ENCODE measurements at places on chromosomes 12 and 14.

DNA sequence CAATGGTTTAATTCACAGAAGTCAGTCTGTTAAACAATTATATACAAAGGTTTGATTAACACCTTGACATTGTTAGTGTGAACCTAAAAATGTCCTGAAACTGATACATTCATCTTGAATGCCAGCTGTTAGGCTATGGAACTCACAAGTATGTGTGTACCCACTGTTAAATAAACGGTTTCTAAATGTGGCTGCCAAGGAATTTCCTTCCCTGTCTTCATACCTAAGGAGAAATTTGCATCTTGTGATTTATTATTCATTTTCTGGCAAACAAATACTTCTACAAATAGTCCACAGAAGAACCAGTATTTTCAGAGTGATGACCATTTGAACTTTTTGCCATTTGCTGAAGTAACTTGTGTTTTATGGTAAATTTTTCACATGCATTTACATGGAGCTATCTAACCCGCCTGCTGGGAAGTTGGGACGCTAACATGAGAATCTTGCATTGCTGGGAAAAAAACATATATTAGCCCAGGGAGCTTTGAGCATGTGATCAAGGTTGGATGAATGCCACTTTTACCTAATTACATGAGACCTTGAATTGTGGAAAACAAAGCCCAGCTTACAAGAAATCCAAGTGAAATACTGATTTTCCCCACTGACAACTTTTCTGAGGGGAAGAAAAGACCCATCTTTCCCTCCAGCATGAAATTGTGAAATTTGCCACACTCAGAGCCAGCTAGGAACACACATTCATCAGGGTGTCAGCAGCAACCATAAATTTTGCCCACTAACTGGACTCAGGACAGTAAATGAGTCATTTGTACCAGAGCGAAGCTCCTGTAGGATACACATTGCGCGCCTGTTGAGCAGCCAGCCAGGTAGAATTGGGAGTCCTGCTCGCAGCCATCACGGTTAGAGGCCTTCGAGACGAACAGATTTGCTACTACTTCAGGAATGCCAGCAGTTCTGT, 118.0 kb downstream of the KICS2 start:
- no peak for DNase-seq

- DNase-seq, result no peak
Observed at GRCh38 chr12:29882846-29883245, 99.1 kb upstream of the TMTC1 start.

- no peak for DNase-seq
Observed at GRCh38 chr12:104055686-104056388, 5.8 kb upstream of the GLT8D2 start.

DNA sequence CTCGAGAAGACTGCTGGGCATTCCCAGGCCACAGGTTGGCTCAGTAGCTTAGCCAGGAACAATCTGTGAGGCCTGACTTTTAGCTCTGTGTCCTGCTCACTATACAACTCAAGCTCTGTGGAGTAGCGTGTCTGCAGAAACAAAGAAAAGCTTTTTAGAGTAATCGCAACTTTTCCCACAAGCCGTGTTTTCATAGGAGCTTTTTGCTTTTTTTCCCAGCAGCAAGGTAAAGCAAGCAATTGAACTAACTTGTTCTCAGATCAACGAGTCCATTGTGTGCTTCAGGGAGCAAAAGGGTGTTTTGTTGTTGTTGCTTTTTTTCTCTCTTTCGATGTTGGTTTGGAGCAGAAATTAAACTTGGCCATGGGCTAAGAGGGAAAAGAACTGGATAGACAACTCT, 97.3 kb upstream of the BCL2L14 start:
- DNase-seq, result no peak

DNA sequence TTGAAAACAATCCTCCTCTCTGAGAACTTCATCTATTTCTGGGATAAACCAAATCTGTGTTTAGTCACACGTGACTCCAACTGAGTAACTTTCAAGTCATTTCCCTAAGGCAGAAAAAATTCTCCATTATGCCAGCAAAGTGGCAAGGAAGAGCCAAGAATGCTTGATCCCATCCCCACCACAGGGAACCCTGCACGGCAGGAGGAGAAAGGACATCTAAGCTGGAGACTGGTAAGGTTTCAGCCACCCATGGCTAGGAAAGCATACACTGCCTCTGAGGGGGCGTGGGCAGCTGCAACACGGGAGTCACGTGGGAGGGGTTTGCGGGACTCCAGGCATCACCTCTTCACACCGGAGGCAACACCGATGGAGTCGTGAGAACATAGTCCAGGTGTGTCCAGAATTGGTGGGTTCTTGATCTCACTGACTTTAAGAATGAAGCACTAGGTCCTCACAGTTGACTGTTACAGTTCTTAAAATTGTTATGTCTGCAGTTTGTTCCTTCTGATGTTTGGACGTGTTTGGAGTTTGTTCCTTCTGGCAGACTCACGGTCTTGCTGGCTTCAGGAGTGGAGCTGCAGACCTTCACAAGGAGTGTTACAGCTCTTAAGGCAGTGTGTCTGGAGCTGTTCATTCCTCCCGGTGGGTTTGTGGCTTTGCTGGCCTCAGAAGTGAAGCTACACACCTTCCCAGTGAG, 2.7 kb upstream of the SIVA1 start:
- DNase-seq, result no peak

DNA sequence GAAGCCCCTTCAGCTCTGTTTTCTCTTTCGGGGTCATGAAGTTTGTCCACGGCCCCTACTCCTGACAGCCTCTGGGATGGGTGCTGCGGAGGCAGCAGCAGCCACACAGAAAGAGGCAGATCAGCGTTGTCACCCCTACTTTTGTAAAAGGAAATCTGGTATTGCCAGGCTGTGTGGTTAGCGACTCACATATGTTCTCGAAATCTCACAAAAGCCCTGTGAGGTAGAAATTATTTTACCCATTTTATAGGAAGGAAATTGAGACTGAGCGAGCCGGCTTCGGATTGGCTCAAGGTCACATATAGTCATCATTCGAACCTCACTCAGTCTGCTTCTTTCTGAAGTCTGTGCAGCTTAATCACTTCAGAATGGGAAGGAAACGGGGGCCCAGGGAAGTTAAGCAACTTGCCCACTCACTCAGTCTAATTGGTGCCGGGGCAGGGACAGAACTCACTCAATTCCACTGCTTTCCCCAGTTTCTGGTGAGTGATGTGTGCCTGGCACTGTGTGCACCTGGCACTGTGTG, 1.1 kb upstream of the CKAP4 start:
- peak; percentile 51 for DNase-seq

DNA sequence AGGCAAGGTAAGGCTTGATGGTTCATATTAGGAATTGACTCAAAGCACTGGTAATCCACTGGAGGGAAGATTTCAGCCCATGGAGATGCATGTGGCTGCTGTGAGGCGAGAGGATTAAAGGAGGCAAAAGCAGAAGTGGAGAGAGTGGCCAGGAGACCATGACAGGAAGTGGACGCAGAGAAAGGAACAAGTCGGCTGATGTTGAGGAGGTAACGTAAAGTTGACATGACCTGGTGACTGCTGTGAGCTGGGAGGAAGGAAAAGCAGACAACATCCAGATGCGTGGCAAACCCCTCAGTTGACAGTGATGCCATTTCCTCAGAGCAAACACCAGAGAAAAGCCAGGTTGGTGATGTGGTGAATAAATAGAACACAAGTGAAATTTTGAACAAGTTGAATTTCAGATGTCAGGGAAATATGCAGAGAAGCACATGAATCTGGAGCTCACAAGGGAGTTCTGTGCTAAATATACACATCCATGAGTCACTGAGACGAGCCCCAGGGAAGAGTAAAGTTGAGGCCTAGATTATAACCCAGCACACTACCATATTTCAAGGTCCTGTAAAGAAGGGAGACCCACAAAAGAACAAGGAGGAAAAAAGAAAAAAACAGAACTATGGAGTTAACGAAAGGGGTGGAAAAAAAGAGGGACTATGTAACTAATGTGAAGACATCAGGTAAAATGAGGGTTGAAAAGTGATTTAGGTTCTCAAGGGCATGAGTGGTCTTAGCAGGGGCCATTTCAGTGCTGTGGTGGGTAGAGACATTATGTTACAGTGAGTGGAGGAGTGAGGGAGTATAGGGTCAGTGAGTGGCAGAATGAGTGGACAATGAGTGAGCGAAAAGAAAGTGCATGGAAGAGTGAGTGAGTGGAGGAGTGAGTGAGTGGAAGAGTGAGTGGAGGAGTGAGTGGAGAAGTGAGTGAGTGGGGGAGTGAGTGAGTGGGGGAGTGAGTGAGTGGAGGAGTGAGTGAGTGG, 61.6 kb upstream of the GZMB start:
- DNase-seq, result no peak

GRCh38 chr14:74314576-74314975, 11.8 kb upstream of the ABCD4 start:
- DNase-seq, result no peak

DNA sequence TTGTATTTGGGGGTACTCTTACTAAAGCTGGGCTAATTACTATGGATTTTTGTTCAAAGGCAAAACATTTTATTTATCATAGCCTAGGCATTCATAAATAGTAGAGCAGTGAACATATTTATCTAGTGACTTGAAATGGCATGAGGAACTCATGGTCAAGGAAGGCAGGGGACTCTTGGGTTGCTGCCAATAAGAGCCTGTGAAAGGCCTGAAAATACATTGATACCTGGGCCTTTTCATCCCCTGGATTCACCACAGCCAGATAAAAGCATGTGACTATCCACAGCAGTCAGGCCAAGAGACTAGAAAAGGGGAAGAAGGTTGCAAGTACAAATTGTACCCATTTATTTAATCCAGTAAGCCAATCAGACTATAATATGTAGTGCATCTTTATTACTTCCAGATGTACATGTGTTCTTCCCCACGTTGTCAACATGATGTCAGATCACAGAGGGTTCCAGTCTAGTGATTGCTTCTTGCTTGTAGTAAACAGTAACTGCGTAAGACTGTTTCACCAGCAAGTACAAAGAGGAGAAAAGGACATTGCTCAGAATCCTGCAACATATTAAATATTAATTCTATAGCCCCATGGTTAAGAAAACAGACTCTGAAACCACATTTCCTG, 409.7 kb downstream of the NOVA1 start:
- DNase-seq, result no peak

GRCh38 chr14:94269156-94269555, 23.9 kb downstream of the SERPINA10 start:
- no peak for DNase-seq

DNA sequence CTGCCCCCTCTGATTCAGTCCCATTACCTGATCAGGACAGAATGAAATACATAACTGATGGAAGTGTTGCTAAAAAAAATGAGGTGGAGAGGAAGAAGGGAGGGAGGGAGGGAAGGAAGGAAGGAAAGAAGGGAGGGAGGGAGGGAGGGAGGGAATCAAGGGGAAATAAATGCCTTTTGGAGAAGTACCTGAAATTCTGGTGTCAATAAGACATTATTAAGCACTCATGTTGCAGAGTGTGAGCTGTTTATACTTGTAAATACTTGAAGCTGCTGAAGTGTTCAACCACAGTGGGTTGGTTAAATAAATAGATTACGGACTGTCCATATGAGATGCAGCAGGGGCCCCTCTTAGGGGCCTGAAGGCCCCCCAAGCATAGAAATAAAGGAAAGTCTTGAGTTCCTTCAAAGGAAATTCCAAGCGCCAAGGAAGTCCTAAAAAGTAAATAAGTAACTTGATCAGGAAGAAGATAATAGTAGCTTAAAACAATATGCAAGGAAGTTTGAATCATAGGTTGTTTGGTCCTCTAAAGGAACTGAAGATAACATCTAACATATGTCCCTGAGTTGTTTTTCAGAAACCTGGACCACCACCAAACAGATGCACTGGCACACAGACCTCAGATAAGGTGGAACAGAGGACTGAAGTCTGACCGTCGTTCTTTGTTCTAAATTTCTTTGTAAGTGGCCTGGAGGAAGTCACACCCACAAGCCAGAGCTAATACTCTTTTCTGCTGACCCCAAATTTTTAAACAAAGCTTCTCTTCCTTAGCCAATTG, 110.8 kb downstream of the SEC23A start:
- DNase-seq, result no peak

DNA sequence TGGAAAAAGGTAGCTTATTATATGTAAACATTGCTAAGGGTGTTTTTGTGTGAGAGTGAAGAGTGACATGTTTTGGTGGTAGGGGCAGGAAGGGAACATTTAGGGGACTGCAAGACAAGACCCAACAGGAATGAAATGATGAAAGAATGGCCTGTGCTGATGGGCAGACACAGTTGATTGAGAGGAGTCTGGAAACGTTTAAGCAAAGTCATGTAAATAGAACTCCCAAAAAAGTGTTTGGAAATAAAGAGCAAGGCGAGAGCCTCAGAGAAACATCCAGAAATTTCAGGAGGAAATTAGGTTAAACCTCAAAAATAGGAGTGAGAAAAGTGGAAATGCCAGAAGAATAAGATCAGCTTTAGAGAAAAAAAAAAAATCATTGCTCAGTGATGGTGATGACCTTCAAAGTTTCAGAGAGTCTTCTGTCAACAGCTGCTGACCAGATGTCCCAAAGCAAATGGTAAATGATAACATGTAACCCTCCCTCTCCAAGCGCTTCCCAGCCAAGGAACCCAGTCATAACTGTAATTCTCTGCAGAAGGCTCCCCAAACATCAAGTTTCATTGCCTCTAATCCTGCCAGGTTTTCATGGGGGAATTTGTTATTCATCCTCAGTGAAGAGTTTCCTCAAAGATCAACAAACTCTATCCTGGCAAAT, 223.2 kb upstream of the FAR2 start:
- no peak for DNase-seq

DNA sequence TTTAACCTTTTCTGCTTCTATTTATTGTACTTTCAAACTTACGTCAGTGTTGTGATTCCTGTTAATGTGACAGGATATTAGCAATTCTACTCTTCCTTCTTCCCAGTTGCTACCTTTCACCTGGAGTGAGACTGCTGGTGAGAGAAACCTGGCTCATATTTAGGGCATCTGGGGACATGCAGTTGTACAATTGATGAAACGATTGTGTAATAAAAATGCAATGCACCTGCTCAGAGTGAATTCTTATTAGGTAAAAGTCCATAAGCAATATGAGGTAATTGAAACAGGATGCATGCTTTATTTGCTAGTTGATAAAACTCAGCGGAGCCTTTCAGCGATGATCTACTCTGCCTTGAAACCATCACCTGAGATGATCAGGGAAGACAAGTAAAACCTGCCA, 116.1 kb upstream of the FBXO33 start:
- no peak for DNase-seq

DNA sequence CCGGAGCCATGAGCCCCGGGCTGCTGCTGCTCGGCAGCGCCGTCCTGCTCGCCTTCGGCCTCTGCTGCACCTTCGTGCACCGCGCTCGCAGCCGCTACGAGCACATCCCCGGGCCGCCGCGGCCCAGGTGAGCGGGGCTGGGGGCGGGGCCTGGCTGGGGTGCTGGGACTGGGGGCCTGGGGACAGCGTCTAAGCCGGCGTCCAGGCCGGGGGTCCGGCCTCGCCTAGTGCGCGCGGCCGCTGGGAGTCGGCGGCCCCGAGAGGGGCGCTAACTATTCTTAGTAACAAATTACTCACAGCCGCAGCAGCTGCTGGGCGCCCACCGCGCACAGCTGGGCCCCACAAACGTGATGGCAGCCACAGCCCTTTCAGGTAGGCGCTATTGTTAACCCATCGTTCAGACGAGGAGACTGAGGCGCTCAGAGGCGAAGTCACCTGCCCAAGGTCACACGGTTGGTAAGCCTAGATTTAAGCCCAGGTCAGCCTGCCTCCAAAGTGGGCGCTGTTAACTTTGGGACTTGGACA, 374 bp downstream of the CYP46A1 start:
- no peak for DNase-seq
